ELF-1 (cell line): ENCODE measurements at places on chromosomes 7 and 10.

GRCh38 chr7:138666385-138666784, 34.8 kb downstream of the SVOPL start:
- DNase-seq: no peak

DNA sequence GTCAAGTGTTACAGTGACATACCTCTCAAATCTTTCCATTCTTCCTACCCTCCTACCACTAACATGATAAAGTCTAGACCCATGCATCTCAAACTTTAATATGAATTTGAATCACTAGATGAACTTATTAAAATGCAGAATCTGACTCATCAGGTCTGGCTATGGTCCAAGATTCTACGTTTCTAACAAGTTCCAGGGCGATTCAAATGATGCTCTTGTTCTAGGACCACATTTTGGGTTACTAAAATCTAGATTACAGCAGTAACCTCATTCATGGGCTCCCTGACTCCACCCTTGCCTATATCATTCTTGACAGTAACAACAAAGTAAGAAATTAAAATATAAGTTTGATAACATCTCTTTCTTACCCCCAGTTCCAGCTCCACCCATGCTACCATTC, 124.8 kb upstream of the LSM8 start:
- no peak for DNase-seq

- peak; percentile 60 for DNase-seq
Measured at GRCh38 chr10:132591166-132591971, 53.8 kb downstream of the INPP5A start.

GRCh38 chr7:79159040-79159664, 294.3 kb downstream of the MAGI2 start:
- no peak for DNase-seq

- no peak for DNase-seq
Measured at GRCh38 chr7:157470017-157470322, 133.2 kb downstream of the DNAJB6 start.

GRCh38 chr7:39356172-39356925, 209.9 kb upstream of the YAE1 start:
- DNase-seq: no peak

- no peak for DNase-seq
Measured at GRCh38 chr7:87147500-87147899, 4.8 kb upstream of the DMTF1 start.

DNA sequence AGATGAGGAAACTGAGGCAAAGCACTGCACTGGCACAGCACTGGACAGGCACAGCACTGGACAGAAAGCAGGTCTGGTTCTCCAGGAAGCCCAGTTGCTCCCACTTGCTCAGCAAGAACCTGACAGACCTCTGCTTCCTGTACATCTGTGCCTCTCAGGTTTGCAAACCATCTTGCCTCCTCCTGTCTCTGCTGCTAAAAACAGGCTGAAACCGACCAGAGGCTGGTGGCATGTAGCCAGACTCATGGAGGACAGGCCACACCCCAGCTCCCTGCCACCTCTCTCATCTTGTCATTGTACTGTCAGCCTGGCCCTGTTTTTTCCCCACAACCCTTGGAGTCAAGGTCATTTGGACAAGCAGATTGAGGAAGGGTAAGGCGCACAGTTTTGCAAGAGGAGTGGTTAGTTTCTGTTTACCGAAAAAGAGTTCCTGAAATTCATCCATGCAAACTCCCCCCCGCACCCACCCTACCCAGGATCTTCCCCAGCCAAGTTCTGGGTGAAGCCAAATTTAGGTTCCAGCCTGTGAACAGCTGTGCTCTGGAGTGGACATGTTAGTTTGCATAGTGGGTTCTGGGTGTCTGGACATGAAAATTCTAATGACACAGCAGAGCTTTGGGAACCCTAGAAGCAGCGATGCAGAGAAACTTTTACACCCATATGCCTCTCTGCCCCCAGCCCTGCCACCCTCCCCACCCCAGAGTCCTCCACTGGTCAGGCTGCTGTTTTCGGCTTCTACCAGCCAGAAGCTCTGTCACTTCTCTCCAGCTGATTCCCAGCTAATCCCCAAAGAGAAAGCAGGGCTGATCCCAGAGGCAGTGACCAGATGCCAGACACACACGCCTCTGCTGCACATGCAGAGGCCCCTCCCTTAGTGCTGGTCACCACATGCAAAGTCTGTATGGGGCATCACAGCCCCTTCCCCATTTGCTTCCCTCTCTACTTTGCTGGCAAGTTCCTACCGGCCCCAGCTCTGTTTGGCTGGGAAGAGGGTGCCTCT, 8.5 kb upstream of the C10orf105 start:
- DNase-seq: peak; percentile 58

DNA sequence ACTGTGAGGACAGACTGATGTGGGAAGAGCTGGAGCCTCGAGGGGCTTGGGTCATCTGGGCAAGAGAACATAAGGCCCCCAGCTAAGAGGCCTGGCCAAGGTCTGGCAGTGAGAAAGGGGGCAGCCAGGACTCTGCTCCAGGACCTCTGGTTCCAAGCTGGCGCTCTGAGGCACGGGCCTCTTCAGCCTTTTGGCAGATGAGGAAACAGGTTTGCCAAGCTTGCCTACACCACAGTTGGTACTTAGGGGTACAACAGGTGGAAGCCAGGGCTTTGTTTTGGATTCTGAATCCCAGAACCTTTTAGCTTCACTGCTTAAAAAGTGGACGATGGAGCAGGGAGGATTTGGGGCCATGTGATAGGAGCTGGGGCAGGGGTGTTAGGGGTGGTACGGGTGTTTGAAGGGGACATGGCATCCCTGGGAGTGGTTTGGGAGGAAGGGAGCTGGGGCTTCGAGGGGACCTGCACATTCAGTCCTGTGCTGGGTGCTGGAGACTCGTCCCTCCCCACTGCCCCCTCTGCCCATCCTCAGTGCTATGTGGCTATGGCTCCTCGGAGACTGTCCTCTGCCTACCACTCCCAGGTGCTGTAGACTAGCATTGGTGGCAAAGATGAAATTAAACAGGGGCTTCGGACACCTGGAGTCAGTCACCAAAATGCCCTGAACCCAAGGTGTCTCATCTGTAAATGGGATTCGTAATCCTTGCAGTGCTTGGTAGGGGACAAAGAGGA, 30.3 kb downstream of the ZNF775 start:
- DNase-seq: no peak

DNA sequence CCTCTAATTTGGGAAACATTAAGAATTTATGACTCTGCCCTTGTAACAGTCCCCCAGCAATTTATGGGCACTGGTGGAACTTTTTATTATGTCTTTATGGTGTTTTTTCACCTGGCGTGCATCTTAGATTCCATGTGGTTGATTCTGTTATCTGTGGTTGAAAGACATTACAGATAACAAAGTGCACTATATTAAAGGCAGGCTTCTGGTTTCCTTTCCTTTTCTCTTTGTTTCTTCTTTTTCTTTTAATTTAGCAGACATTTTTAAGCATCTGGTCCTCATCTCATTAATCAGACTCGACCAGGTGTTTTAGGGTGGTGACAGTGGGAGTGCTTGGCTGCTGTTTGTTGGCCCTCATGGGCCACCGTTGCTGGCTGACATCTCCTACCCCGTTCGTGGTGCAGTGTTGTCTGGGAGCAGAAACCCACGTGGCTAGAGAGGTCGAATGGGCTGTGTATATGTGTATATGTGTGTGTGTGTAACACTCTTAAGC, 77.4 kb downstream of the LRMDA start:
- DNase-seq: peak; percentile 24

GRCh38 chr10:78776756-78777155, 292.0 kb upstream of the ZMIZ1 start:
- DNase-seq: no peak

GRCh38 chr7:121113288-121113687, 124.8 kb downstream of the CPED1 start:
- no peak for DNase-seq

DNA sequence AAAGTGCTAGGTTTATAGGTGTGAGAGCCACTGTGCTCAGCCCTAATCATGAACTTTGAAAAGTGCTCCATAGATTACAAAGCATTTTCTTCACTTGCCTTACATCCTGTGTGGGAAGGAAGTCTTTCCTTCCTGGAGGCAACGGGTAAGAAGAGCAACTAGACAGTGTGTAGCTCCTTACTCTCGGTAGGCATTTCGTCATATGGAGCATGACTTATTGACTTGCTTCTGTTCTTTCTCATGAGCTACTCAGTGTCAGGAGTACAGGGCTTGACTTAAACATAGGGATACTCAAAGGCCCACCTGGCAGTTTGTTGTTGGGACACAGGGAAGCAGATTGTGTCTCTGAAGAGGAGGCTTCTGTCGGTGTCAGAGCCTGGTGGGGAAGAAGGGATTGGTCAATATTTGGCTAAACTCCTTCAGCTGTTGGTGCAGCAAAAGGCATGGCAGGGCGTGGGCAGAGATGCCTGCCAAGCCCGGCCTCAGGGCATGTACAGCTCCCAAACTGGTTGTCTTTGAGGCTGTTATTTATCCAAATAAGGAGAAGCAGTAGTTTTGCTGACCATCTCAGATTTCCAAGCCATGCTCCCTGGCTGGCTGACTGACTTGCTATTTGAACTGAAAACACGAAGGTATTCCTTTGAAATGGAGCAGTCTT, 248.9 kb downstream of the KIAA1217 start:
- DNase-seq: peak; percentile 78

- DNase-seq: no peak
Measured at GRCh38 chr7:116708248-116708647, 36.3 kb downstream of the MET start.

DNA sequence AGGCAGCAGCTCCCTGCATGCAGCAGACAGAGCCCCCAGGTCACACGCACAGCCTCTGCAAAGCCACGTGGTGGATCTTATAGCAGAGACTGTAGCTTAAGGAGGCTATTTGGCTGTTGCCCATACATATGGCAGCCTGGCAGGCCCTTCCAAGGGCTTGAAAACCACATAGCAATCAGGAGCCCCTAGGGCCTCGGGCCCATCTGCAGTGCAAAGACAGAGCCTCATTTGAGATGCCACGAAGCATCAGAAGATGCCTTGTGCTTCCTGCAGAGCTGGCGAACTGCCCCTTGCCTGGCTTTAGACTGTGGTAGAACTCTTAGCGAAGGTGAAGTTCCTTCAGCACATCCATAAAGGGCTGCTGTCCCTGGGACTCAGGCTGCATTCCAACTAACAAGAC, 309.9 kb downstream of the GRID1 start:
- DNase-seq: no peak

GRCh38 chr7:102220229-102220850, 66.3 kb upstream of the SH2B2 start:
- DNase-seq: peak; percentile 22

- DNase-seq: peak; percentile 22
Measured at GRCh38 chr7:136869001-136869961, 829 bp downstream of the CHRM2 start.

DNA sequence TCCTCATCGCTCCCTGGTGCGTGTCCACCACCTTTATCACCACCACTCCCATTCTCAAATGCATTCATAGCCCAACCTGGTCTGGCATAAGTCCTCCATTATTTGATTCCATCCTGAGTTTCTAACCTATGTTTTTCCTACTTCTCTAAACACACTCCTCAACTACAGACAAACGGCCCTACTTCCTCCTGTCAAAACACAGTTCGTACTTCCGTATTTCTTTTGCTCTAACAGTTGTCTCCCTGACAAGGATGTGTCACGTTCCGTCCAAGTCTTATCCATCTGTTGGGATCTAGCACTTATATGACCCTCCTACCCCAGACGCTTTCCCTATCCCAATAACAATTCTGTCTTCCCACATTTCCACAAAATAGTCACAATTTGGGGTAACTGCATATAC, 46.8 kb downstream of the DOCK4 start:
- DNase-seq: no peak

DNA sequence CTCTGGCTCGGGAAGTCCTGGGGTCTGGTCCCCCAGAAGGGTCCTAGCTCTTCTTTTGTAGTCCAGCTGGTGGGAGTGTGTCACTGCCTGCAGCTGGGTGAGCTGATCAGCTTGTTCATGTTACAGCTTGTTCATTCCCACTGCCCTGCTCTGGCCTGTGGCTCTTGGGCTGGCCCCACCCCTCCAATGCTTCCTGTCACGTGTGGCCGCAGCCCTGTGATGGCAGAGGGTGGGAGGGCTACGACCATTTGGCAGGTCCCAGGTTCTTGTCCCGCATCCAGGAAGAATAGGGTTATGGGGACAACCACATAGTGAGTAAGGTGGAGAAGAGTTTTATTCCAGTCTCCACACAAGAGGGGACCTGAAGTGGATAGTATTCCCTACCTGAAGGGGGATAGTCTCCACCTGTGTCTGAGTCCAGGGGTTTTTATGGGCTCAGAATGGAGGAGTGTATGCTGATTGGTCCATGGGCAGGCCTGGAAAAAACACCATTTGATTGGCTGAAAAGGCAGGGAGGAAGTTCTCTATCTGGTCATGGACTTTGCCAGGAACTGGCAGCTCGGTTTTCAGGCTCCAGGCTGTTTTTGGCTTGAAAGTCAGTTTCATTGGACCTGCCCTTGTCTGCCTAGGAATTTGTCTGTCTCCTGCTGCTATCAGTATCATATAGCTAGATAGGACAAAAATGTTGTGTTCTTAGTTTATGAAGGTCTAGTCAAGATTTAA, 13.1 kb downstream of the SDHAF3 start:
- DNase-seq: no peak

DNA sequence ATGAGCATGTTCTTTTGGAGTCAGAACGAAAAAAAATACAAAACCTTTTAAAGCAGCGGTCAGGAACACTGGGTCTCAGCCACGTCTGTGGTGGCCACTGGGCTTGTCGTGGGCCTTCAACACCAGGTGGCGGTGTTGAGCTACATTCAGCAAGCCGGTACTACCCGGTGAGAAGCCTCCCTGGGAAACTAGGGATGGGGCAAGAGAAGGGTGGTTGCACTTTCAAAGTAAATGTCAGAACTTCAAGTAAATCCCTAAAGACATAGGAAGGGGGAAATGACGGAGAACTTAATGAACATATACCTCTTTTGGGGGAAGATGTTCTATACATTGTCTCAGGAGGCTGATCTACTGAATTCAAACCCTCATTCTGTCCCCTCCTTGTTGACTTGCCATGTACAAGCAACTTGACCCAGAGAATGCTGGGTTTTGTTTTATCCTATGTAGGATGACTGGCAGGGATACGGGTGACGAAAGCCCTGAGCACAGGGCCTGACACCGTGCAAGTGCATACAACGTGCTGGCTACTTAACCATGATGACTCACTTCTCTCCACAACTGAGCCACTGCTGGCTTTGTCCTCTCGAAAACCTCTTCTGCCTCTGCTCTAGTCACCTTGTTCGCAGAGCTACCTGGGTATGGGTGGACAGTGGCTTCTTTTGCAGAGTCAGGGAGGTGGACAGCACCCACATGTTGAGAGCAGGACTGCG, 49.0 kb upstream of the BAMBI start:
- peak; percentile 79 for DNase-seq

DNA sequence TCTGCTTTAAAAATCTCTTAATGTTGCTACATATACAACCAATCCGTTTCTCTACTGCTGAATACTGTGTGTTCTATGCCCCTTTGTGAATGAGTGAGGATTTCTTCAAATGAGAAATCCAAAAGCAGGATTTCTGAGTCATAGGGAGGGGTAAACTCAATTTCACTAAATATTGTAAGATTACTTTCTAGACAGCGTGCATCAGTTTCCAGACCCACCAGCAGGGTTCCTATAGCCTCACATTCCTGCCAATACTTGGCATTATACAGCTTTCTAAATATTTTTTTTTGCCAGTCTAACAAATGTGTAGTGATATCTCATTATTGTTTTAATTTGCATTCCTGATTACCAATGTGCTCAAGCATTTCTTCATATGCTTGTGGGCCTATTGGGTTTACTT, 35.5 kb downstream of the GPR158 start:
- DNase-seq: no peak

GRCh38 chr7:45573204-45573603, 964 bp upstream of the ADCY1 start:
- peak; percentile 27 for DNase-seq

- peak; percentile 85 for DNase-seq
Measured at GRCh38 chr7:151759591-151760042, 117.3 kb downstream of the PRKAG2 start.
